Fibroblast of the aortic adventitia (primary cell): ENCODE measurements at places on chromosomes 3 and 15. TPM values are rescaled to one million over a fixed set of nuclear protein-coding genes. Genes with fewer than 3 reads are reported as not detected.

DNA sequence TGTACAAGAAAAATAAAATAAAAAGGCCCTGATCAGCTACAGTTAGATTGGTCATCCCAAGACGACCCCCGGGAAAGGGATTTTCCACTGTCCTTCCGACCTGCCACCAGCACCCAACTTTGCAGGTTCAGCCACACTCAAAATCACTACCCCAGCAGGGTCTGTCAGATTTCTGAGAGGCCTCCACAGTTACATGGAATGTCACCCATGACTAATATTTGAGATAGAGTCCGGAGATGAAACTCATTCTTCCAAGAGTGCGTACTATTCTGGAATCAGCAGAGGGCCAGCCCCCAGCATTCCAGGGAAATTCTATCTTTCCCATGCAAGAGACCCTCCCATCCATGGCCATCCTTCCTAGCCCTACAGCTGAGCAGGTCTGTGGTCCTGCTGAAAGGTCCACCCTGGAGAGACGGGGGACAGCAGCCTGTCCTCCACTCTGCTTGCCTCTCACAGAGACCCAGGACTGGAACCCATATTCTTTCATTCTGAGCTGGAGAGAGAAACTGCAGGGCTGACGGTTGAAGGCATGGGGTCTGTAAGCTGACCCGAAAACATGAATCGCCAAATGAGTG lies 5.8 kb downstream of the LIPC start:
- no peak for DNase-seq

GRCh38 chr15:89666858-89667705 lies 11.8 kb upstream of the KIF7 start:
- no peak for DNase-seq

DNA sequence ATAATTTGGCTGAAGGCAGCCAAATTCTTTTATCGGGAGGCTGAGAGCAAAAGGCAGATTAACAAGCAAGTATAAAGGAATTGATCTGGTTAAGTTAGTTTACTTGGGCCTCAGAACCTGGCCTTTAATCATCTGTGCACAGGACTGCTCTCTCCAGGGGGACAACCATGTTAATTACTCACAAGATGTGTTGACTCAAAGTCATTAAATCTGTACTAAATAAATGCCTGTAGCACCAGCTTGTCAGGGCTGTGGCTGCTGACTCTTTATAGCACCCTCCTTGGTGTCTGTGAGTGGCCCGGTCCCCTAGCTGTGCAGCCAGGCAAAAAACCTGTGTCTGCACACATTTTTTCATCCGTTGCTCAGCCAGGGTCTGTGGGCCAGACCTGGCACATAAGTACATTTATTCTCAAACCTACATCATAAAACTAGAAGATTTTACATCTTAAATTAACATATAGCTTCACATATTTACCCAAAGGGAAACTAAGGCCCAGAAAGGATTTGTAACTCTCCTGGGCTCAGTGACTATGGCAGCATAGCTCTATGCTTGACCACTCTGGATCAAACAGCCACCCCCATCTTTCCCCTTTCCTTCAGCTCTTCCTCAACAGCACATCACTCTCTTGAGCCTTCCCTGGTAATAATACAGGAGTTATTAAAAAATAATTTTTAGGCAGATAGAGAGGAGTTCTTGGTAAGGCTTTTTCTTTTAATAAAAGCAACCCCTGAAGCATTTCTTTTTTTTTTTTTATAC lies 51.4 kb downstream of the NCEH1 start:
- no peak for DNase-seq

GPR62 gene
- 0.09 TPM in 1 of 2 replicates, not detected in the other for total RNA-seq

SNX33 gene
- total RNA-seq: 27.8 and 35.2 TPM in 2 replicates

DNA sequence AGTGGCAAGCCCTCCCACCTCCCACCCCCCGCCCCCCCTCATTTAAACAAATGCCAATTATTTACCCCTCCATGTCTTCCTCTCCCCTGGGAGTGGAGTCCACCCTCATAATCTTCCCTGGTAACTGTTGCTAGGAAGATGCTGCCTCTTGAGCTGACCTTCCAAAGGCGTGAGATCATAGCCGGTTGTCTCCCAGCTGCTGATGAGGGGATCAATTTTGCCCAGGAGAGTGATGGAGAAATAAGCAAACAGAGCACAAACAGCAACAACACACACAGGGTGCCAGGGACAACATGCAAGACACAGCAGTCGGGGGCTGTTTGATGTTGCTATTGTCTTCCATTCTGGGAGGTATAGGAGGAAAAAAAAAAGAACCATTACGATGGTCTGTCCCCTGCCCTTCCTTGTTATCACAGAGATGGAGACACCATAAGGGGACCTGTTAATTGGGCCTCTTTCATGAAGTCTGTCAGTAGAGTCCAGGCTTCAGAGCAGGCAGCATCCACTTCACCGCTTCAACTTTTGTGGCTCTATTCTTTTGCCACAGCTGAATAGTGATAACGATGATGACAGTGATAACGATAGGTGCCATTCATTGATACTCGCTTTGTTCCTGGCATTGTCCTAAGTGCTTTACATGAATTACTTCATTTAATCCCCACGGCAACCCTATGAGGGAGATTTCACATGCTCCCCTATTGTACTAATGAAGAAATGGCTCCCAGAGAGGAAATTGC lies 76.9 kb upstream of the RGMA start:
- no peak for DNase-seq

- no peak for DNase-seq
Measured at GRCh38 chr3:150362515-150363302, 45.4 kb upstream of the TSC22D2 start.

GRCh38 chr15:55334371-55334770 lies 15.3 kb downstream of the PIGB start:
- DNase-seq: no peak

PPM1M gene
- 27.4 and 42.4 TPM in 2 replicates for total RNA-seq

DNA sequence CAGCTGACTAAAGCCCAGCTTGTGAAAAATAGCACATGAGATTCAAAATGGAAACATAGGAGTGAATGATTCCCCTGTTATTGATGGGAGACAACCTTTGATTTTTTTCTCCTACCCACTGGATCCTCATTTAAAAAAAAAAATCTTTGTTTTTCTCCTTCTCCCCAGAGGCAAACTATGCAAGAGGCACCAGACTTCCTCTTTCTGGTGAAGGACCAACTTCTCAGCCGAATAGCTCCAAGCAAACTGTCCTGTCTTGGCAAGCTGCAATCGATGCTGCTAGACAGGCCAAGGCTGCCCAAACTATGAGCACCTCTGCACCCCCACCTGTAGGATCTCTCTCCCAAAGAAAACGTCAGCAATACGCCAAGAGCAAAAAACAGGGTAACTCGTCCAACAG lies 2.6 kb downstream of the CACNA1D start:
- no peak for DNase-seq

GRCh38 chr3:156743859-156744258 lies 69.5 kb downstream of the TIPARP start:
- DNase-seq: no peak
